GM23248 (cell line): ENCODE measurements at places on chromosomes 16 and 17.

- no peaks in the 10 kb centered on the region for H3K36me3 ChIP-seq
- no peaks in the 10 kb centered on the region for H3K27me3 ChIP-seq
- DNase-seq: no peak
- no peak overlapping the region for H3K4me3 ChIP-seq
Observed at GRCh38 chr16:76204249-76204648, 73.0 kb upstream of the CNTNAP4 start.

DNA sequence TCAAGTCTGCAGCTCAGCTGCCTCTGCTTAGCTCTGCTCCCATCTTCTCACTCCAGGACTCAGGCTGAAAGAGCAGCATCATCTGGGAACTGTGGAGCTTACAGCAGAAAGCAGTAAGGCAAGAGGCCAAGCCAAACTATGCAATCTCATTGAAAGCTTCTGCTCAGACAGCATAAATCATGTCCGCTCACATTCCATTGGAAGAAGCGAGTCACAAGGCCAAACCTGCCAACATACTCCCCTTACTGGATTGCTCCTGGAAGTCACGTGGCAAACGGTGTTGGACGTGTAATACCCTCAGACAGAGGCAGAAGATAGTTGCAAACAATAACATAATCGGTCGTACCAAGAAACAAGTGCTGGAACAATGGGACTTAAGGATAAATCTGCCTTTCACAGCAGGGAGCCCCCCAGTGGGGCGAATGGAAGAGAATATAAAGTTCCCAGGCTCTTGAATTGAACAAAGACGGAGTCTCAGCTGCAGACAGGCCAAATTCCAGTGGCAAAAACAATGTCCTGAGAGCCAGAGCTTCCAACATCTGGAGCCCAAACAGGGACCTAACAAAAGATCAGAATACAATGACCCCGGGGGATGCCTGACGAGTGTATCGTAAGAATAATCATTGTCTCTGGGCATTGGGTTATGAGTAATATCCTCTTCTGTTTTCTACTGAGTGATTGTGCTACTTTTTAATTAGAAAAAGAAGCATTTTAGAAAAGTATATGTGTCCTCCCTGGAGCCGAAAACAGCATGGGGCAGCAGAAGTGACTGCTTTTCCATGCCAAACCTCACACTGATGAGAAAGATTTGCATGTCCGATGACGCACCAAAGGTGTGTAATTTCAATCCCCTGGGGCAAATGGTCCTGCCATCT lies 68.4 kb downstream of the CMC2 start:
- H3K27me3 ChIP-seq: no peaks in the 10 kb centered on the region
- no peaks in the 10 kb centered on the region for H3K36me3 ChIP-seq
- H3K4me3 ChIP-seq: peak overlapping the region; percentile 61
- peak; percentile 97 for DNase-seq
- peak overlapping the region; percentile 97 for H3K27ac ChIP-seq
- peaks cover 22% of the 10 kb centered on the region for H3K4me1 ChIP-seq

DNA sequence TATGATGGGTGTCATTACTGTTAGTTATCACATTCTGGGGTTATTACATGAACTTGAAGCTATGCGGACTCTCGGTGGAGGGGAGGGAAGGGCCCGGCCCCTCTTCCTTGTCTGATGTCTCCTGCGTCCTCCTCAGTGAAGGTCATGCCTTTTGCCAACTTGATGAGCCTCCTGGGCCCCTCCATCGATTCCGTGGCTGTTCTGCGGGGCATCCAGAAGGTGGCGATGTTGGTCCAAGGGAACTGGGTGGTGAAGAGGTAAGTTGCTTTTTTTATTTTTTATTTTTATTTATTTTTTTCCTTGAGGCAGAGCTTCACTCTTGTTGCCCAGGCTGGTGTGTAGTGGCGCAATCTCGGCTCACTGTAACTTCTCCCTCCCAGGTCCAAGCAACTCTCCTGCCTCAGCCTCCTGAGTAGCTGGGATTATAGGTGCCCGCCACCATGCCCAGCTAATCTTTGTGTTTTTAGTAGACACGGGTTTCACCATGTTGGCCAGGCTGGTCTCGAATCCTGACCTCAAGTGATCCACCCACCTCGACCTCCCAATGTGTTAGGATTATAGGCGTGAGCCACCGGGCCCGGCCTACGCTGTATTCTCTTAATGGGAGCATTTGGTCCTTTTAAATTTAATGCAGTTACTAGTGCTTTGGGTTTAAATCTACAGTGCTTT lies 21.6 kb downstream of the POLR3E start:
- H3K36me3 ChIP-seq: peaks cover 3% of the 10 kb centered on the region; the same call in 1 of the 2 replicates
- no peaks in the 10 kb centered on the region for H3K4me1 ChIP-seq
- DNase-seq: peak; percentile 54

DNA sequence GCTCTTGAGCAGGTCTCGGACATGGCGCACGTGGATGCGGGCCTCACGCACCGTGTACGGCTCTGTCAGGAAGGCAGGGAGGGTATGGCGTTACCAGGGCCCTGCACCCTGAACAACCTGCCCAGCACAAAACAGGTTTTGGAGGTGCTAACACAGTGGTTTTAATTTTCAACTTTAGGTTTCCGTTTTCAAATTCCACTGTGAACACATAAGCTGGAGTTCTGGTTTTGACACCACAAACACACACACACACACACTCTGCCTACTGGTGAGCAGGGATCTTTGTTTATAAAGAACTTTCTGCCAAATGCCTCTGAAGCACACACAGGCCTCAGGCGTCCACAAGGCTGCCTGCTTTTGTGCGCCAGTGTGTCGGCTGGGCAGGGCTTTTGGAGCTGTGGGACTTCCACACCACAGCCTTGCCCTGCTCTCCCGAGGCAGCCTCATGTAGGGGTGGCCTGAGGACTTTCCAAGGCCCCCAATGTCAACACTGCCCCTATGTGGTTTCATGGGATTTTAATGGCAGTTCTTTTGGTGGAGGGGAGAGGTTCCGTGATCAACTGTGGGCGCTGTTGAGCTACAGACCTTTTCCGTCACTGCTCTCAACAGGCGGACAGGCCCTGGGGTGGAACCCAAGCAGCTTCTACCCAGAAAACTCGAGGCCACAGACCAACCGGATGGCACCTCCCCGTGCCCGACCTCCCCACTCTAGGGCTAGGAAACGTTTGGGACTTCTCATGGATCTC lies 9.4 kb downstream of the CLUH start:
- no peak overlapping the region for H3K4me3 ChIP-seq
- DNase-seq: no peak
- H3K4me1 ChIP-seq: no peaks in the 10 kb centered on the region
- no peaks in the 10 kb centered on the region for H3K27me3 ChIP-seq
- no peak overlapping the region for H3K27ac ChIP-seq

DNA sequence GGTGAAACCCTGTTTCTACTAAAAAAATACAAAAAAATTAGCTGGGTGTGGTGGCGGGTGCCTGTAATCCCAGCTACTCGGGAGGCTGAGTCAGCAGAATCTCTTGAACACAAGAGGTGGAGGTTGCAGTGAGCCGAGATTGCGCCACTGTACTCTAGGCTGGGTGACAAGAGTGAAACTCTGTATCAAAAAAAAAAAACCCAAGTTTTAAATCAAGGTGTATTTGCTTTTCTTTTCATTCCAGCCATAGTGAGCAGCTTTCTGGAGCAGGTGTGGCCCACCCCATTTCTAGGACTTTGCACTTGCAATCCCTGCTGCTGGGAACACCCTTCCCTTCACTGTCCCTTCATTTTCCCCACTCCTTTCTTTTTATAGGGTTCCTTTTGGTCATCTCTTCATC lies 28.8 kb downstream of the TMEM238L start:
- no peak for DNase-seq
- no peaks in the 10 kb centered on the region for H3K4me1 ChIP-seq
- H3K4me3 ChIP-seq: no peak overlapping the region
- no peaks in the 10 kb centered on the region for H3K27me3 ChIP-seq

- no peak overlapping the region for H3K4me3 ChIP-seq
- no peak for DNase-seq
- H3K4me1 ChIP-seq: no peaks in the 10 kb centered on the region
- H3K27me3 ChIP-seq: no peaks in the 10 kb centered on the region
- H3K27ac ChIP-seq: no peak overlapping the region
- H3K36me3 ChIP-seq: no peaks in the 10 kb centered on the region
Observed at GRCh38 chr16:57518520-57518919, 17.9 kb downstream of the CCDC102A start.

- peaks cover 10% of the 10 kb centered on the region; the same call in 1 of the 2 replicates for H3K27me3 ChIP-seq
- H3K4me1 ChIP-seq: no peaks in the 10 kb centered on the region
- no peak for DNase-seq
- no peaks in the 10 kb centered on the region for H3K36me3 ChIP-seq
Observed at GRCh38 chr17:76193591-76193990, 46.7 kb downstream of the RNF157 start.

GRCh38 chr16:10622036-10622921 lies 41.9 kb upstream of the EMP2 start:
- H3K36me3 ChIP-seq: no peaks in the 10 kb centered on the region
- H3K27ac ChIP-seq: no peak overlapping the region
- DNase-seq: no peak

- no peaks in the 10 kb centered on the region for H3K27me3 ChIP-seq
- H3K27ac ChIP-seq: no peak overlapping the region
- no peak for DNase-seq
- no peak overlapping the region for H3K4me3 ChIP-seq
Observed at GRCh38 chr17:9308069-9308468, 267.6 kb downstream of the STX8 start.

- DNase-seq: peak; percentile 68
- peaks cover 4% of the 10 kb centered on the region; the same call in 1 of the 2 replicates for H3K27me3 ChIP-seq
- peaks cover 35% of the 10 kb centered on the region for H3K4me1 ChIP-seq
- H3K36me3 ChIP-seq: no peaks in the 10 kb centered on the region
- peak overlapping the region; percentile 82 for H3K4me3 ChIP-seq
- H3K27ac ChIP-seq: peak overlapping the region; percentile 44; the same call in 1 of the 2 replicates
Observed at GRCh38 chr16:82628088-82628423, 1.3 kb downstream of the CDH13 start.

DNA sequence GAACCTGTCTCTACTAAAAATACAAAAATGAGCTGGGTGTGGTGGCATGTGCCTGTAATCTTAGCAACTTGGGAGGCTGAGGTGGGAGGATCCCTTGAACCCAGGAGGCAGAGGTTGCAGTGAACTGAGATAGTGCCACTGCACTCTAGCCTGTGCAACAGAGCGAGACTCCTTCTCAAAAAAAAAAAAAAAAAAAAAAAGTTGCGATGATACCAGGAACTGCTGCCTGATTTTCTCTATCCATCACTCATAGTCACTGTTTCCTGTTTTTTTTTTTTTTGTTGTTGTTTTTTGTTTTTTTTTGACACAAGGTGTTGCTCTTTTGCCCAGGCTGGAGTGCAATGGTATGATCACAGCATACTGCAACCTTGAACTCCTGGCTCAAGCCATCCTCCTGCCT lies 59.2 kb downstream of the ABCC1 start:
- no peak overlapping the region for H3K4me3 ChIP-seq
- H3K27me3 ChIP-seq: no peaks in the 10 kb centered on the region
- peaks cover 16% of the 10 kb centered on the region for H3K36me3 ChIP-seq
- no peak for DNase-seq
- H3K27ac ChIP-seq: no peak overlapping the region
- peaks cover 26% of the 10 kb centered on the region for H3K4me1 ChIP-seq

DNA sequence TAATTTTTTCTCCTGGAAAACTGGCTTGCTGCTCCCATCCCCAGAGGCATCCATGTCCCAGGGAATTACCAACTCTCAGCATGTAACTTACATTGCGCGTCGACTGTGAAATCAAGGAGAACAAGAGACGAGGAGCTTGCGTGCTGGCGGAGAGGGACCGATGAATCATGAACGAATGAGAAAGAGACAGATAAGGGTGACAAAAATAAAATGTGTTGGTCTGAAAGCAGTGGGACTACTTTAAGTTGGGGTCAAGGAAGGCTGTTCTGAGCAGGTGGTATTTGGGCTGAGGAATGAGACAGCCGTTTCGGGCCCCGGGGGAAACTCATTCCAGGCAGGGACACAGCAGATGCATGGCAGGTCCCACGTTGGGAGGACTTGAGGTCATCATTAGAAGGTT lies 22.5 kb downstream of the ABAT start:
- no peaks in the 10 kb centered on the region for H3K4me1 ChIP-seq
- no peak overlapping the region for H3K27ac ChIP-seq
- no peaks in the 10 kb centered on the region for H3K27me3 ChIP-seq
- no peak for DNase-seq
- no peaks in the 10 kb centered on the region for H3K36me3 ChIP-seq
- H3K4me3 ChIP-seq: no peak overlapping the region
